Left ventricle myocardium inferior (tissue), 1 donor: ENCODE measurements at places on chromosomes 1 and 21.

- no peak for DNase-seq
- no peaks in the 10 kb centered on the region for H3K36me3 ChIP-seq
- peaks cover 4% of the 10 kb centered on the region for H3K4me1 ChIP-seq
- H3K27me3 ChIP-seq: no peaks in the 10 kb centered on the region
Observed at GRCh38 chr1:21027805-21028204, 148.9 kb downstream of the EIF4G3 start.

DNA sequence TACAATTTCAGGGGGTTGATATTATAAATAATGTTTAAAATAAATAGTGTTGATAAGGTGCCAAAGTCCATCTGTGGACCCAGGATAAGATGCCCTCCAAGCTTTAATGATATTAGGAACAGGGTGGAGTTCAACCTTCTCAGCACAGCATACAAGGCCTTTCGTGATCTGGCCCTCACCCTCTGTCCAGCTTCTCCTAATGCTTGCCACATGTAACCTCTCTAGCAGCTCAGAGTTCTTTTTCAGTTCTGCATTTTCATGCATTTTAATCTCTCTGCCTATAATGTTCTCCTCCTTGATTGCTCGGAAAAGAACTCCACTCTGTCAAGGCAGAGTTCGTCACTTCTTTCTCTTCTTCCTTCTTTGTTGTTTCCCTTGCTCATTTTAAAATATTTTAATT lies 21.4 kb upstream of the SMAP2 start:
- H3K4me1 ChIP-seq: no peaks in the 10 kb centered on the region
- no peaks in the 10 kb centered on the region for H3K36me3 ChIP-seq
- DNase-seq: no peak
- H3K4me3 ChIP-seq: no peak overlapping the region
- H3K27ac ChIP-seq: no peak overlapping the region

GRCh38 chr1:23098463-23099170 lies 70.0 kb downstream of the LUZP1 start:
- peak overlapping the region; percentile 37 for H3K27ac ChIP-seq
- H3K36me3 ChIP-seq: peaks cover 13% of the 10 kb centered on the region
- no peaks in the 10 kb centered on the region for H3K27me3 ChIP-seq

DNA sequence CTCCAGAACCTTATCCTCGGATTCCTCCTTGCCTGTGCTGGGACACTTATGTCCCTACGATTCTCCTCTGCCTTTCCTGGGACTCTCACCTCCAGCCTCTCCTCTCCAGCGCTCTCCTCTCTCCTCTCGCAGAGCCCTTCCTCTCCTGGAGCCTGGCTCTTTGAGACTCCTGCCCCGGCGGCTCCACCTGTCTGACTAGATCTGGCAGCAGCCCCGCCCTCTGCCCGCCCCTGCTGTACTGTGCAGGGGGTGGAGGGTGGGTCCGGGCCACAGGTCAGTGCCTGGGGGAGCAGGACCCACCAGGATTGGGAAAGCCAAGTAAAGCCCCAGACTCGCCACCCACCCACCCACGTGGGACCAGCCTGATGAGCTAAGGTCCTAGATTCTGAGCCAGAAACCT lies 1.6 kb downstream of the ELOVL1 start:
- H3K27ac ChIP-seq: peak overlapping the region; percentile 98
- H3K4me1 ChIP-seq: peaks cover 46% of the 10 kb centered on the region
- peak; percentile 18 for DNase-seq

GRCh38 chr1:163870666-163871065 lies 548.9 kb downstream of the NUF2 start:
- no peak for DNase-seq
- no peak overlapping the region for H3K27ac ChIP-seq
- H3K4me3 ChIP-seq: no peak overlapping the region
- no peaks in the 10 kb centered on the region for H3K27me3 ChIP-seq
- no peaks in the 10 kb centered on the region for H3K36me3 ChIP-seq
- no peaks in the 10 kb centered on the region for H3K4me1 ChIP-seq

- DNase-seq: no peak
- H3K27me3 ChIP-seq: no peaks in the 10 kb centered on the region
- peaks cover 4% of the 10 kb centered on the region for H3K4me1 ChIP-seq
Observed at GRCh38 chr1:55854911-55855310, 639.7 kb upstream of the USP24 start.

DNA sequence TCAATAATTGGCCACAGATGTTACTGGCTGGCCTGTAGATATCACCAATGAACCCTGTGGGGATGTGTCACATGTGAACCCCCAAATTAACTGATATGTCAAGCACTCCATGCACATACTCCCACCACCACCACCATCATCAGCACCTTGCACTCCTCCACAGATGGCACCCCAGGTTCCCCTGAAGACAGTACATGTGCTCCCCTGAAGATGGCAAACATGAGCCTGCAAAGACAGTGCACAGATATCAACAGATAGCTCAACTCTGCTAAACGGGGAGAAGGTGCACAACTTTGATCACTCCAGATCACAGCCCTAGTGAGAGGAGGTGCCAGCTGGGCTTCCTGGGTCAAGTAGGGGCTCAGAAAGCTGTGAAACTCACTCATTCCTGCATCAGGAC lies 74.4 kb downstream of the CLCA4 start:
- no peak overlapping the region for H3K27ac ChIP-seq
- no peaks in the 10 kb centered on the region for H3K27me3 ChIP-seq
- no peaks in the 10 kb centered on the region for H3K36me3 ChIP-seq
- H3K4me1 ChIP-seq: no peaks in the 10 kb centered on the region

DNA sequence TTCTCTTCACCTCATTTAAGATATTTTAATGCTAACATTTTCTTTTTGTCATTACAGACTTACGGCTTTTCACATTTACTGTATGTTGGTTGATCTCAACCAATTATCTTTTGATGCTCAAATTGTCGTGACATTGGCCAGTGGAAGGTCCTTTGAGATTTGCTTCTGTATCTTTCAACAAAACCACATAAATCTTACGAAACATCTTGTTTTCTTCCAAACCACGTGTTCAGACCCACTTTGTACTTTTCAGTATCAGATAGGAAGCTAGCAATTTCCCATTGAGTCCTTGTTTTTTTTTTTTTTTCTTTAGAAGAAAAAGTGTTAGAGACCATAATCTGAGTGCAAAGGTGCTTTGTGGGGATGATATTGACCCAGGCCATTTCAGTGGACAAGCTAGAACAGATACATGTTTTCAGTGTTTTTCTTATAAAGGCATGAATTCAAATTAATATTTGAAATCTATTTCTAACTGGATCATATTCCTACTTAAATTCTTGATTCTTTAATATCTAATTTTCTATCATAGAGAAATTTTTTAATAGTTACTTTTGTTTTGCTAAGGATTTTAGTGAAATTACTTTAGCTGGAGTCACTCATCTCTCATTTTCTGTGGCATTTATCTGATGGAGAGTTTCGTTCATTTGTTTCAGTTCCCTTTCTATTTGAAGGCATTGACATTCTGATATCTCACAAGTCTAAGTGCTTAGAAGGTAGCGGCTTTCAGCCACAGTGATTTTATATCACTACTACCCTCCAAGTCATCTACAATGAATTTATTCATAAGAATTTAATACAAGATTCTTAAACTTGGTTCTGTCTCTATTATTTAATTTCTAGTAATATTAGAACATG lies 26.7 kb downstream of the ATG4C start:
- H3K27ac ChIP-seq: no peak overlapping the region
- H3K27me3 ChIP-seq: no peaks in the 10 kb centered on the region
- peaks cover 32% of the 10 kb centered on the region for H3K36me3 ChIP-seq

GRCh38 chr1:29271724-29272123 lies 35.4 kb downstream of the PTPRU start:
- peaks cover 7% of the 10 kb centered on the region for H3K36me3 ChIP-seq
- H3K4me1 ChIP-seq: peaks cover 20% of the 10 kb centered on the region
- peak; percentile 65 for DNase-seq
- no peak overlapping the region for H3K4me3 ChIP-seq
- H3K27ac ChIP-seq: peak overlapping the region; percentile 31

DNA sequence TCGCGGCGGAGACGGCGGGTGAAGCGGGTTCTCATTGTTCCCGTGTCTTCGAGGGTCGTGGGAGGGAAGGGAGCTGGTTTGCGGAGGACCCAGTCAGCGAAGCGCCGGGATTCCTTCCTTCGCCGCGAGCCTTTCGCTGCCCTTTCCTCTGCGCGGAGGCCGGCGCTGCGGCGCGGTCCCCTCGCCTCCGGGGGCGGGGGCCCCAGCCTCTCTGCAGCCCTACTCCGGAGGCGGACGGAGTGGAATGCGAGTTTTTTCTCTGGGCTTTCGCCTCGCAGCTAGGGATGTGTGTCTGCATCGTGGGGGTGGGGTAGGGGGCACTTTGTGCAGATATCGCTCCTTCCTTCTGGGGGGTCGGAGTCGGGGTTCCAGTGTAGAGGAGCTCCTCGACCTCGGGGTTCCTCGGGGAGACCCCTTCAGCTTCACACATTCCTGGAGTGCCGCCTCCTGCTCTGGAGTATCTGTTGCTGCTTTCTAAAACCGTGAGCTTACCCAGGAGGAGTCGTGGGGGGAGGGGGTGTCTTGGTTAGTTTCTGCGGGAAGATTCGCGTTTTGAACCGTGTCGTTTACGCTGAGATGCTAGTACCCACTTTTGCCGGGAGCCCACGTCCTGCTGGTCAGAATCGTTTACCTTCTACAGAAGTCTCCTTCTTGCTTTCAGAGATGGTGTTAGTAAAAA lies 595 bp downstream of the RNF2 start:
- H3K36me3 ChIP-seq: no peaks in the 10 kb centered on the region
- no peaks in the 10 kb centered on the region for H3K27me3 ChIP-seq
- H3K4me1 ChIP-seq: peaks cover 49% of the 10 kb centered on the region
- peak overlapping the region; percentile 92 for H3K27ac ChIP-seq
- H3K4me3 ChIP-seq: peak overlapping the region; percentile 93
- DNase-seq: no peak

DNA sequence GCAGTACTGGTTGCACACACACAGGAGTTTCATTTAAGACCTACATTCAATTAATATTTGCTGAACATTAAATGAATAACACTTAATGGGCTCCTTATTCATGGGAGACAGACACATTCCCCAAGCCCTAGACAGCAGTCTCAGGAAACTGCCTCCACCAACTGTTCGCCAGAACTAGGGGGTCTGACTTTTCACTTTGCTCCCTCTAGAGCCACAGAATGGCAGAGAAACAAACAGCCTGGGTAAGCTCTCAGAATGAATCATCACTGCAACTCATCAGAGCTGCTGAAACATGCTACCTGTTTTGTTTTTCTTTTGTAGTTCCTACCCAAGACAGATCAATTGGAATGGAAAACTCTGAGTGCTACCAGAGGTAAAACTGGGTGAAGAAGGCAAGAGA lies 31.7 kb downstream of the ELK4 start:
- H3K4me1 ChIP-seq: peaks cover 37% of the 10 kb centered on the region
- H3K36me3 ChIP-seq: peaks cover 3% of the 10 kb centered on the region
- H3K27me3 ChIP-seq: no peaks in the 10 kb centered on the region
- no peak overlapping the region for H3K4me3 ChIP-seq
- peak overlapping the region; percentile 72 for H3K27ac ChIP-seq

- DNase-seq: no peak
- H3K4me3 ChIP-seq: no peak overlapping the region
- H3K27me3 ChIP-seq: no peaks in the 10 kb centered on the region
- no peak overlapping the region for H3K27ac ChIP-seq
Observed at GRCh38 chr1:199551967-199552565, 475.4 kb upstream of the NR5A2 start.

DNA sequence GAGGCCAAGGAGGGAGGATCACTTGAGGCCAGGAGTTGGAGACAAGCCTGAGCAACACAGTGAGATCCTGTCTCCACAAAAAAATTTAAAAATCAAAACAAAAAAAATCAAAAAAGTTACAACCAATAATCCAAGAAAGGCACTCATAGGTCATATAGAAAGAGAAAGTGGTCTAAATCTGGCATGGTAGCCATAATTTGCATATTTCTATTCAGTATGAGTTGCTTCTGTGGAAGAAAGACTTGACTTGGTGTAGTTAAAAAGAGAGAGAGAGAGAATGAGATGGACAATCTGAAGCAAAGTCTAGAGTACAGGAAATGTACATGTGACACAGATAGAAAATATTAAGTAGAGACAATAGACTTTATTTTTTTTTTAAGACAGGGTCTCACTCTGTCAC lies 22.5 kb downstream of the JMJD4 start:
- H3K36me3 ChIP-seq: no peaks in the 10 kb centered on the region
- no peaks in the 10 kb centered on the region for H3K27me3 ChIP-seq
- H3K4me3 ChIP-seq: no peak overlapping the region
- no peak overlapping the region for H3K27ac ChIP-seq

GRCh38 chr1:220880726-220881506 lies 1.7 kb downstream of the HLX start:
- H3K36me3 ChIP-seq: peaks cover 42% of the 10 kb centered on the region
- H3K4me1 ChIP-seq: peaks cover 78% of the 10 kb centered on the region
- H3K4me3 ChIP-seq: peak overlapping the region; percentile 99
- peaks cover 33% of the 10 kb centered on the region for H3K27me3 ChIP-seq

- DNase-seq: no peak
- peaks cover 95% of the 10 kb centered on the region for H3K36me3 ChIP-seq
- no peak overlapping the region for H3K4me3 ChIP-seq
- no peak overlapping the region for H3K27ac ChIP-seq
- H3K27me3 ChIP-seq: no peaks in the 10 kb centered on the region
- H3K4me1 ChIP-seq: no peaks in the 10 kb centered on the region
Observed at GRCh38 chr1:156970017-156970416, 49.6 kb downstream of the LRRC71 start.

DNA sequence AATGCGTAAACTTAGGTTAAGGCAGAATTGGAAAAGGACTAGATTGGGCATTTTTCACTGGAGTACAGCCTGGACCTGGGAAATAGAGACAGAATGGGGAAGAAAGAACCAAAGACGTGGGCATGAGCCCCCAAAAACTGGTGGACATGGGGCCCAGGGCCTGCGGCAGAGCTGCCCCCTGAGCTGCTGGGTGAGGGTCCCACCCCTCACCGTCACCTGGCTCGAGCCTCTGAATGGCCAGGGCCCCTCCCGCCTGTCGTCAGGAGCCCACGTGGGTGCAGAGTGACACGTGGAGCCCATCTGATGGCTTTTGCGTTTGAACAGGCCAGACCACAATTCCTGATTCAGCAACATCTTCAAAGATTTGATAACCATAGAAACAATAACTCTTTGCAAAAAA lies 360.9 kb upstream of the VAMP3 start:
- no peaks in the 10 kb centered on the region for H3K36me3 ChIP-seq
- H3K4me1 ChIP-seq: no peaks in the 10 kb centered on the region
- no peaks in the 10 kb centered on the region for H3K27me3 ChIP-seq
- H3K4me3 ChIP-seq: no peak overlapping the region
- no peak for DNase-seq
- H3K27ac ChIP-seq: no peak overlapping the region

DNA sequence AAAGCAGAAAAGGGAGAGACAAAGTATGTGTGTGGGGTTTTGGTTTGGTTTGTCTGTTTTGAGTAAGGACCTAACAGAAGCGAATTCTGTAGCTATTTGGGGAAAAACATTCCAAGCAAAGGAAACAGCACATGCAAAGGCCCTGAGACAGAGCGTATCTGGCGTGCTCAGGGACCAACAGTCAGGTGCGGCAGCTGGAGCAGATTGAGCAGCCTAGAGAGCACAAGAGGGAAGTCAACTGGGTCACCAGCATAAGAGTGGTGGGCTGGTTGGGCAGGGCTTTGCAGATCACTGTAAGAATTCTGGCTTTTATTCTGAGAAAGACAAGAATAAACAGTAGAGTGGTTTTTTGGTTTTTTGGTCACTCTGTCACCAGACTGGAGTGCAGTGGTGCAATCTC lies 11.8 kb downstream of the TGFBR3 start:
- H3K4me3 ChIP-seq: no peak overlapping the region
- no peaks in the 10 kb centered on the region for H3K27me3 ChIP-seq
- DNase-seq: no peak
